ENCODE measurements at places on chromosomes 6 and 20.

GRCh38 chr6:9025228-9025627 is 589.9 kb upstream of the SLC35B3 start:
- no peak for DNase-seq

DNA sequence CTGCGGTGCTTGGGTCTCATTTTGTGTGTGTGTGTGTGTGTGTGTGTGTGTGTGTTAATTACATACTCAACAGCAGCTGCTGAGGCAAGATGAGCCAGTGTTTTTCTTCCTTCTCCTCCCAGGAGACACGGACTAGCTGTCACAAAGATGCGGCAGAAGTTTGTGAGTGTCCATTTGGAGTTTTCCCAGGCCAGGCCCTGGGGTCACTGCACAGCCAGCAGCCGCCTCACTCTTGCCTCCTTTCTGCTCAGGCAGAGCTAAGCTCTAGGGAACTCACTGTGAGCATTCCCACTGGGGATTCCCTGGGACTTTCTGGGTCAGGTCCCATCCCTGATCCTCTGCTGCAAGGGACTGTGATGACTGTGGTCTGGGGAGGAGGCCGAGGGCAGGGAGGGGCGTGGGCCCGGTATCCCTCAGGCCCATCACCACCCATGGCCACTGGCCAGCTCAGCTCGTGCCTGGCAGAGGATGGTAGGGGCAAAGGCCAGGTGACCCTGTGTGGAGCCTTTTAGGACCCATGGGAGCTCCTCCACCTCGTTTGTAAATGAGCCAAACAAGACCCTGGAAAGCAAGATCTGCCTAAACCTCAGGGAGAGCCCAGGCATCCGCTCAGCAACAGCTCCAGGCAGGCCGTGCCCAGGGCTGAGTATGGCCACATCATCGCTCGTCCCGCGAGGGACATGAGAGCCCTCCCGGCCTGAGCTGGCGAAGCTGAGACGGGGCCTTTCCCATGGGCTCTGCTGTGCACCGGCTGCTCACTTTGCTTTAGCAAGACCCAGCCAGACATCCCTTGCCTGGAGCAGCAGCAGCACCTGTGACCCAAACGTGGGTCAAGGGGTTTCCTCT is 102.0 kb downstream of the PSMB1 start:
- DNase-seq = no peak

GRCh38 chr6:121595646-121596045 is 160.2 kb downstream of the GJA1 start:
- no peak for DNase-seq

DNA sequence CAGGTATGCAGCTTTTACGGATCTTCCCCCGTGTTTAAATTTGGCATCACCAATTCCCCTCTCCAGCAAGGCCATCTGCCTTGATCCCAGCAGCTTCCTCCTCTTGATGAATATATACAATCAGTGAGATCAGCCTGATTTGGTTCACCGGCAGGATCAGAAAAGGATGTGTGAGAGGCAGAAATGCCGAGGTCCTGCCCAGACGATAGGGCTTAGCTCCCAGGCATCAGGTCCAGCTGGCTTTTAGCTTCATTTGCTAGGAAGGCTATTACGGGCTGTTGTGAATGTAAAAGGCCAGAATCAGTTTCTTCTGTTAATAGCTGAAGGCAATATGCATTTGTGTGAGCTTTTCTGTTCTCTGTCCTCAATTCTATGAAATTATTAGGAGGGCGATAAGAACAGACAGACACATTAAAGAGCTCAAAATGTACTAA is 372.8 kb downstream of the BTBD9 start:
- DNase-seq = no peak

DNA sequence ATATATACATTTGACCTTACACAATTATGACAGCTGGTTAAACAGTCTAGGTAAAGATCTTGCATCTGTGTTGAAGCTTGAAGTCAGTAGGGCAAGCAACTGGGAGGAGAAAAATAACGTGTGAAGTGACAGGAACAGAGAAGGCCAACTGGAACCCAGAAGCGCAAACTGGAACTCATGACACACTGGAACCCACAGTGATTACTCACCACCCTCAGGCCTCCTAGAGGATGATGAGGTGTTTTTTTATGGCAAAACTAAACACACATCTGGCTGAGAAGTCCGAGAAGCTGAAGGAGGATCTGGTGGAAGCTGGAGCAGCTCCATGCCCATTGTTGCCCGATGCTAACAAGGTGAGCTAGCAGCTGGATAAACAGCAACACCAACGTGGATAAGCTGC is 108.1 kb downstream of the TMEM200A start:
- DNase-seq = no peak

GRCh38 chr6:138818496-138819194 is 22.8 kb downstream of the ECT2L start:
- no peak for DNase-seq

DNA sequence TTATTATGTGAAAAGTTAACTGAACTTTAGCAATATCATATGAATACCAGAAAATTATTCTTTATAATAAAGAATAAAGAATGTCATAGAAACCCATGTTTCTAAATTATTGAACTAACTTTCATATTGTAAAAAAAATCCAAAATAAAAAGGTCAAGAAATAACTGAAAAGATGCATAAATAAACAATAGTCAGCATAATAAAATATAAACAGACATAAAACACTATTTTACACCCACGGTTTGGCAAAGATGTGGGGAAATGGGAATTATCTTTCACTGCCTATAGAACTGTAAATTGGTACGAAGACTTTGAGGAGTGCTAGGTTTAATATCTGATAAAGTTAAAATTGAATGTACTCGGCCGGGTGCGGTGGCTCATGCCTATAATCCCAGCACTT is 34.7 kb upstream of the CTAGE9 start:
- DNase-seq = no peak

DNA sequence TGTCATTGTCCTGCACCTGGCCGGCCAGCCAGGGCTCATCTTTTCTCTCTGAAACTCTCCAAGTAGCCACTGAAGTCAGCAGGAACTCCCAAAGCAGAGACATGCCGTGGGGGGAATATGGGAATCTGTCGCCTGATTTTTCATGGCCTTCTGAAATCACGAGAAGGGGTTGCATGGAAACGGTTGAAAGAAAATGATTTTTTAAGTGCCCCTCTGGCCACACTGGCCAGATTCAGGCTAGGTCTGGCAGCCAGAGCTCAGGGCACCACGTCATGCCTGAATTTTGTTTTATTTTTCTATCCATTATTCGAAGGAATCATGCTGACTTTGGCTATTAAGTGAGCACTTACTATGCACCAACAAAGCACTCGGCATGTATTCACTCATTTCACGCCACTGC is 65.2 kb downstream of the EYA2 start:
- DNase-seq = no peak

GRCh38 chr6:147418523-147418922 is 90.0 kb upstream of the SAMD5 start:
- DNase-seq = no peak

- DNase-seq = no peak
Observed at GRCh38 chr6:137871831-137872454, 4.9 kb downstream of the TNFAIP3 start.

DNA sequence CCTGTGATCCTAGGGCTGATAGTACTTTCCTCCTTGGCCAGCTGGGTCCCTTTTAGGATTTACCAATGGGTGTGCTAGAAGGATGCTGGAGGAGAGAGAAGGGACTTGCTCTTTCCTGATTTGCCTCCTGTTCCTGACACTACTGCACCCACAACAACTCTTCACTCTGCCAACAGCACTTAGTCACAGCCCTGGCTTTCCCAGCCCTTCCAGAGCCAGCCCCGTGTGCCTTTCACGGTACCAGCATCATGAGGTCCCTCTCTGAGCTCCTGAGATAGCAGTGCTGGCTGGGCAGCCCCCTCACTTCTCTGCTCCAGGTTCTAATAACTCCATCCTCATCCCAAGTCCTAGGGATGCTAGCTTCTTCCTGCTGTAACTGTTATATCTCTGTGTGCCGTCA is 80.9 kb downstream of the DNAH8 start:
- DNase-seq = no peak

DNA sequence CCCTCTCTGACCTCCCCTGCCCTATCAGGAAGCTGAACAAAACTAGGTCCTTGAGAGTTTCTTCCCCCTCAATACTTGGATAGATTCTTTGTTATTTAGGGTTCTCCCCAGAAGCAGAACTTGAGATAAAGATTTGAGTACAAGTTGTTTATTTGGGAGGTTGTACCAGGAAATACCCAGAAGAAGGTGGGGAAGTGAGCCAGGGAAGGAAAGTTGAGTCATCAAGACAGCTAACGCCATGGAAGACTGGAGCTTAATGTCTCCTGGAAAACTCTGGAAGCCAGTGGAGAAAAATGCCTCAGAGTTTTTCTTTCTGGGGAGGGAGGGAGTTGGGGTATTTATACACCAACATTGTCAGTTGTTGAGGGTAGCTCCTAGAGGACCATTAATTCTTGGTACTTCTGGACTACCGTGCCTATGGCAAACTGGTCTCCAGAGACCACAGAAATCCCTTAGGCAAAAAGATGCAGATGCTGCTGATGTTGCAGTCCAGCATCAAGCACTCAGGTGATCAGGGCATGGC is 102.6 kb upstream of the ZFP64 start:
- DNase-seq = no peak

DNA sequence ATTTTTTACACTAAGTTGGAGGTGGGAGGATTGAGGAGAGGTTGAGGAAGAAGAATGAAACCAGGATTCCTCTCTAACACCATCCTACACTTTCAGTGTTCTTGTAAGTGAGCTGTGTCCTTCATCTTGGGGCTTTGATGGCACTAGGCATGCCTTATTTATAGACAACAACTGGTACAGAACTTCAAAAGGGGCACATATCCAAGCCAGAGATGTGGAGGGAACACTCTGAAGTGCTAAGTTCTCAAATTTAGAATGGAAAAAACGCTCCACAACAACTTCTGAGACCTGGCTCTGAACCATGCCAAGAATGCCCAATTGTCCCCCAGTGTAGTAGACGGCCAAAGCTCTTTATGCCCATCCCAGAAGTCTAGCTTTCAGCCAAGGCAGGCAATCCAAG is 16.2 kb upstream of the PKHD1 start:
- no peak for DNase-seq

DNA sequence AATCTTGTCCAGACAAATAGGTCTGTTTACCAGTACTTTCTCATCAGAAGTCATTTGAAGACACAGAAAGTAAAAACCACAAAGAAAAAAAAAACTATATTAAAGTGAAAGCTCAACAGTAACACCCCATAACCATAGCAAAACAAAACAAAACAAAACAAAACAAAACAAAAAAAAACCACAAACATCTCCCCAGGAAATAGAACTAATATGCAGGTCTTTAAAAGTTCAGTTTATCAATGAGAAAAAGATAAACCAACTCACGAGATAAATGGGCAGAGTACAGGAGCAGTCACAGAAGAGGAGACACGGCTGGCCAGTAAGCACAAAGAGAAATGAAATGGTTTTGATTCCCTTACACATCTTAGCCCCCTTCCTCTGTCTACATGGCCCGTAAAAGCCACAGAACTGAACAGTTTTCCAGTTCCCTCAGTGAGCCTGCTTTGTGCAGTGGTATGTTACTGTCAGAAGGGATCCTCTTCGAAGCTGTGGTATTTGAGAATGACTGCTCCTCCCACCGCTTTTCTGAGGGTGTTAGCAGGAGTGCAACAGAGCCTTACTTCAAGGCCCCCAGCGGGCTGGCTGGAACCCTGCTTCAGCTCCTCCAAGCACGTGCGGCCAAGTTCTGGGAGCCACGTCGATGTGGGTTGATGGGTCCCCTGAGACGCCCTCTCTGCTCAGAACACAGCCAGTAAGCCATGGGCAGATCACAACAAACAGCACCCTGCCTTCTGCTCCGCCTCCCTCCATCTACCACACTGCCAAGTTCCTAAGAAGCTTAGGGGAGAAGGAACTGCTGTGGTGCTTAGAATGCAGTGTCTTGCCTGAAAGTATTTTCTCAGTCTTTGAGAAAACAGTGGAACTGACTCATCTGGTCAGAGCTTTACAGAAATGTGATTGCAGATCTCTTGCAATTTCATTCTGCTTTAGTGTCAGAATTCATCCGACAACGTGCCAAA is 14.0 kb downstream of the UST start:
- DNase-seq = peak; percentile 28

DNA sequence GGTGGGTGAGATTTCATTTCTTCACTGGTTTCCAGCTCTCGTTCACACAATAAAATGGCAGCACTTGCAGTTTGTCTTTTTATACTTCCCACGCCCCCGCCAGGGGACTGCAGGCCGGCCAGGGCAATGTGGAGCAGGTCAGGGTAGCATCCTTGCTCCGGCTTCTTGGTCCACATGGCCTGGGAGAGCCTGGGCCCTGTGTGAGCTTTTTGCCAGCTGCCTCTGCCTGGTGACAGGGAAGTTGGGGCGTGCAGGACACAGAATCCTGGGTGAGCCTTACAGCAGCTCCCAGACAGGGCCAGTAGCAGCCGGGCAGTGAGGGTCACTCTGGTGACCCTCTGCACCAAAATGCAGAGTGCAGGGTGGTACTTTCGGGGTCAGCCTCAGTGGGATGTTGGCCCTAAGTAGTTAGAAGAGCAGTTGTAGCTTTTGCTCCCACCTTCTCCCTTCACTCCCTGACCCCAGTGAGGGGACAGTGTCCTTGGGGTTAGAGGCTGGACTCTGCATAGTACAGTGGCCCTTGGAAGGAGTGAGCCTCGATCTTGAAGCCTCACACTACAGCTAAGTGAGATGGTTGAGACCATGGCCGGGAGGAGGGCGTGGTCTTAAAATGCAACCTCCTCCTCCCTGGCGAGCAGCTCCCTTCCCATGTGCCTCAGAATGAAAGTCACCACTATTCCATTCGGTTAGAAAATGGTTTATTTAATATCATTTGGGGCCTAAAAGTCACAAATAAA is 23.8 kb downstream of the PYGB start:
- no peak for DNase-seq

DNA sequence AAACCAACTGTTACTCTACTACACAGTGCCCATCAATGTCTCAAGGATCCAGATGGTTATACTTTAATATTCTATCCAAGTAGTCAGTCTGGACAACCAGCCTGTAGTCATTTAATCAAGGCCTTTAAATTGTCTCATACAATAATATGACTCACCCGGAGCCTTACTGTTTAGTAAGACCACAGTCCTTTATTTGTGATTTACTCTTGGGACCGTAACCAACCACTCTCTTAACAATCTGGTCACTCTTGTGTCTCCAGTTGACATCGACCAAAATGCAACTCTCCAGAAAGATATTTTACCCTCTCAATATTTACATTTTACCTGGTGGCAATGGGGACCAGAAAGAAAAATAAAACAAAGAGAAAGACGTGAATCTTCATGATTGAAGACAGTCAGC is 14.9 kb downstream of the DEFB114 start:
- DNase-seq = no peak

DNA sequence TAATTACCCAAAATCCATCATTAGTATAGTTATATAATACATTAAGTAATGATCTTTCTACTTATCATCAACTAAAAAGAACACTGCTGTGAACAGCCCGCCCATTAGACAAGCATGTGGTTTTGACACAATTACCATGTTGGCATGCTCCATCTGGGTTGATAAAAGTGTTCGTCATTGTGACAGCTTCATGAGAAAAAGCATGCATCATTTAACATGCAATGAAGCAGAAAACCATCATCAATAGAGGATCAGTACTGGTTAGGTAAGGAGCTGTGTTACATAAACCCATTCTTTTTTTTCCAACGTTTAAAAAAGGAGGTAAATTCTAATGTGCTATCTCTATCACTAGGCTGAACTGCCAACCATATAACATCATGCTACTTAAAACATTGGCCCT is 101.9 kb downstream of the EPB41L2 start:
- no peak for DNase-seq

- DNase-seq = no peak
Observed at GRCh38 chr6:163694072-163694471, 279.6 kb downstream of the QKI start.

All from NCI-H2107 (cell line).